ENCODE measurements at places on chromosomes 6 and 20.

- no peak for DNase-seq
Measured at GRCh38 chr20:17491488-17491887, 39.7 kb downstream of the BFSP1 start.

DNA sequence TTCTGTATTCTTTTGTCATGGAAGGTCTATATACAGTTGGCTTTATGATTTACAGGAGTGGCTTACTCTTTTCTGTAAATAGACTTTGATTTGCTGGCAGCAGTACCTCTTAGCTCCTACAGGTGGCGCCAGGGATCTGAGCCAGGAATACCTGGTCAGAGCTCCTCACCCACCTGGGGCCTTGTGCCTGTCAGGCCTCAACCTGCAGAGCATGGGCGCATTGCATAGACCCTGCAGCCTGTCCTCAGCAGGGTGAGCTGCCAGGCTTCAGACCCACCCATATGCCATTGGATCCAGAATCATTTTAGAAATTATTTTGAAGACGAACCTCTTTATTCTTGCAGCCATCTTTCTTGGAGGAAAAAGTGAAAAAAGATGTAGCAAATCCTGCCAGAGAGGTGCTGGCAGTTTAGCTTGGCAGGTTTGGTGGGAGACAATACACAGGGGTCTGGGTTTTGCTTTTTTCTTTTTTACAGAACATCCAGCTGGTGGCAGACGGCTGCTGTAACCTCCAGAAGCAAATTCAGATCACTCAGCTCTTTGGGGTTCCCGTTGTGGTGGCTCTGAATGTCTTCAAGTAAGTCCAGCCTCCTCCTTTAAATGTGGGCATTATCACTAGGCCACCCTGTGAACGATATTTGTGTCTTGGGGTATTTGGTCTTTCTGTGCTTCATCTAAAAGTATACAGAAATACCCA is 149.1 kb downstream of the MTHFD1L start:
- peak; percentile 27 for DNase-seq

- no peak for DNase-seq
Measured at GRCh38 chr6:140537834-140538705, 1163.6 kb upstream of the CITED2 start.

- DNase-seq: no peak
Measured at GRCh38 chr6:169885831-169886230, 134.4 kb downstream of the ERMARD start.

GRCh38 chr6:56445818-56446217 is 196.9 kb downstream of the DST start:
- no peak for DNase-seq

DNA sequence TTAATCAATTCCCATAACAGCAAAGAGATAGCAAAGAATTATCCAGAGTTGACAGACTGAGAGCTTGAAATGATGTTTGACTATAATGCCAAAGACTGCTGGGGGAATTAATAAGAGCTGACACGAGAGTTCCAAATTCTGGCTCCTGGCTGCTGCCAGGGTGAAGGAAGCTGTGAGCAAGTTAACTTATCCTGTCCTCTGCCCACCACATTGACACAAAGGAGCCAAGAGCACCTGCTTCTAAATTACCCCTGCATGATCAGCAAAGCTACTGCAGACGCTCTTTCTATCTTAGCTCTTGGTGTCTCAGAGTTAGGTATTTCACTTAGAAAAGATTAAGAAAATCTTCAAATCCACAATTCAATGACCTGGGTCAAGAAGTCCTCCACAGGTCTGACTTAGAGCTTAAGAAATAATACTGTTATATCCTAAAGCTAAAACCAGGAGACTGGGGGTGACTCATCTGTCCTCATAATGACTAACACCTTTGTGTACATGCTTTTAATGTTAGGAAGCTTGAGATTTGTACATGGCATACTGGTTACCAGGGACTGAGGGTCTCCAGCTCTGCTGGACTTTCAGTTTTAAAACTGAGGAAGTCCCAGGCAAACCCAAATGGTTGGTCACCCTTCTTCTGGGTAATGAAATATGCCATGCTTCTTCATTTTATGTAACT is 13.2 kb upstream of the FRK start:
- DNase-seq: no peak

GRCh38 chr20:37801921-37802320 is 101.0 kb upstream of the VSTM2L start:
- DNase-seq: no peak

GRCh38 chr20:46126440-46127056 is 8.4 kb downstream of the CD40 start:
- DNase-seq: no peak

- DNase-seq: no peak
Measured at GRCh38 chr20:57628047-57628961, 8.1 kb upstream of the ZBP1 start.

DNA sequence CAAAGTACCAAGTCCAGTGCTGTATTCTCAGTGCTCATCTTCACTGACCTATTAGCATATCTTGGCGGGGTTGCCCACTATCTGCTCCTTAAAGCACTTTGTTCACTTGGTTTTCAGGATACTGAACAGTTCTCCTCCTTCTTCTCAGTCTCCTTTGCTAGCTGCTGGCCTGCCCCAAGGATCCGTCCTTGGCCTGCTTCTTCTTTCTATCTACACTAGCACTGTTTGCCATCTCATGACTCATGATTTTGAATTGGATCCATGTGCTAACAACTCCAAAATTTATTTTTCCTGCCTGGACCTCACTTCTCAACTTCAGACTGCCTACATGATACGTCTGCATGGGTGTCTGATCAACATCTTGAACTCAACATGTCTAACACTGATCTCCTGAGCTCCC is 15.5 kb downstream of the TPD52L1 start:
- no peak for DNase-seq

GRCh38 chr6:134934793-134935485 is 15.0 kb downstream of the ALDH8A1 start:
- DNase-seq: no peak

- no peak for DNase-seq
Measured at GRCh38 chr20:49483018-49483695, 689 bp upstream of the KCNB1 start.

Measured in stimulated activated CD8-positive, alpha-beta memory T cell treated with anti-CD3 and anti-CD28 coated beads, Interleukin-12 subunit alpha, Interleukin-12 subunit beta, amount 100 ng/mL, for 1 hour (primary cell).